ENCODE measurements at places on chromosomes 7 and 10.

DNA sequence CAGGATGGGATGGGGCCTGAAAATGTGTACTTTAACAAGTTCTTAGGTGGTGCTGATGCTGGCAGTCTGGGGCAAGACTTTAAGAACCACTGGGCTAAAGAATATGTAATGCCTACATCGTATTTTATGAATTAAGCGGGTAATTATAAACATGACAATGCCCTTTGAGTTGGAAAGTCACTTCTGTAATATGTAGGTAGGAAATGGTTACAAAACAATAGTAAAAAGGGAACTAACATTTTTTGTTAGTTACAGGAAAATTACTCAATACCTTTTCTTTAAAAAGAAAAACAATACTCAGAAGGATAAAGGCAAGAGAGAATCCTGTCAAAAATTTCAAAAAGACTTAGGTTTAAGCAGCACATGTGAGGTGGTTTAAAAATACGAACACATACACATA, 48.3 kb upstream of the STEAP4 start:
- DNase-seq: no peak

DNA sequence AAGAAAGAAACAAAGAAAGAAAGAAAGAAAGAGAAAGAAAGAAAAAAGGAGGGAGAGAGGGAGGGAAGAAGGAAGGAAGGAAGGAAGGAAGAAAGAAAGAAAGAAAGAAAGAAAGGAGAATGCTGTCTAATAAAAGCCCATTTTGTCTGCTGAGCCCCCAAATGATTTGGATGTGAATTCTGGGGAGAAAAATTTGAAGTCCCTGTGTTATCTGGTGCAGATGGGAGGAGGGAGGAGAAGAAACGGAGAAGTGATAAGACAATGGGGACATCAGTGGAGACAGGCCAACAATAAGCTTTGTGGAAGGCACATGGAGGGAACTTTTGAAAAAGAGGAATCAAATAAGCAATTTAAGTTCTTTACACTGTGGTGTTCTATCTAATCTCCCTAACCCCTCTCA, 24.6 kb upstream of the TMEM273 start:
- DNase-seq: no peak

DNA sequence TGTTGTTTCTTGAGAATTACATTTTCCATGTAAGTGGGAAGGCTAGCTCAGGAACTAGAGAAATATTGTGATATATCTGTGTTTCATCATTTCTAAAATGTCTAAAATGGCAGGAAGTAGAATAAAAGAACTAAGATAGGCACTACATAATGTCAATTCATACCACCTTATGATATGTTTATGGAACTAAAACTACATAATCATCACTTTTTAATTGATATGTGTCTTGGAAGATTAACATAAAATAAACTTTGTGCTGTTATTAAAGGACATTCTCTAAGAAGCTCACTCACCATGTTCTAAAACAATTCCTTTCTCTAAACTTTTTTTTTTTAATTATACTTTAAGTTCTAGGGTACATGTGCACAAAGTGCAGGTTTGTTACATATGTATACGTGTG, 83.5 kb upstream of the TAS2R16 start:
- no peak for DNase-seq

DNA sequence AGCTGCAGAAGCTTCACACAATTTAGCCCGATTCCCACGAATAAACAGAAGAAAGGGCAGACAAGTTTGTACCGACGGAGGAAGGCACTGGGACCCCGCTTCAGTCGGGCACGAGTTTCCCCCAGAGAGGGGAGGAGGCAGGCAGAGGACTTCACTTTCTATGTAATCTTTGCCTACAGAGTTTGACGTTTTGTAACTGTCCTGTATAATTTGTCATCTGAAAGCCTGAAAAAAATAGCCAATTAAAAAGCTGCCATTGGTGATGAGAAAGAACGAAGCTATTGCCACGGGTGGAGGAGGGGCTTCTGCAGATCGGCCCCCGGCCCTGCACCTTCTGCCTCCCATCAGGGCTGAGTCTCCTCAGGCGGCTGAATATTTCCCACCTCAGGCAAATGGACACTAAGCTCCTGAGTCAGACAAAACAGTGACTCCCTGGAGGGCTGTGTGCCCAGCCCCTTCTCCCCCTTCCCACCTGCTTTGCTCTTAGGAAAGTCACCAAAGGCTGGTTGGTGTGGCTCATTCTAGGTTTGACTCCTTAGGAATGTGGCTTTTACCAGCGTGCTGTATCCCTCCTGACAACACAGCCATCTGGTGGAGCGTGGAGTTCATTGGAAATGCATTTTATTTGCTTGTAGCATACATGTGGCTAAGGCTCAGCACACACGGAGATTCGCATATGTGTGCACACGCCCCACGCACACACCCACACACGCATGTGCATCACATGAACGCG, 117.4 kb downstream of the VIPR2 start:
- peak; percentile 64 for DNase-seq
